ENCODE measurements at places on chromosomes 16 and 17.

DNA sequence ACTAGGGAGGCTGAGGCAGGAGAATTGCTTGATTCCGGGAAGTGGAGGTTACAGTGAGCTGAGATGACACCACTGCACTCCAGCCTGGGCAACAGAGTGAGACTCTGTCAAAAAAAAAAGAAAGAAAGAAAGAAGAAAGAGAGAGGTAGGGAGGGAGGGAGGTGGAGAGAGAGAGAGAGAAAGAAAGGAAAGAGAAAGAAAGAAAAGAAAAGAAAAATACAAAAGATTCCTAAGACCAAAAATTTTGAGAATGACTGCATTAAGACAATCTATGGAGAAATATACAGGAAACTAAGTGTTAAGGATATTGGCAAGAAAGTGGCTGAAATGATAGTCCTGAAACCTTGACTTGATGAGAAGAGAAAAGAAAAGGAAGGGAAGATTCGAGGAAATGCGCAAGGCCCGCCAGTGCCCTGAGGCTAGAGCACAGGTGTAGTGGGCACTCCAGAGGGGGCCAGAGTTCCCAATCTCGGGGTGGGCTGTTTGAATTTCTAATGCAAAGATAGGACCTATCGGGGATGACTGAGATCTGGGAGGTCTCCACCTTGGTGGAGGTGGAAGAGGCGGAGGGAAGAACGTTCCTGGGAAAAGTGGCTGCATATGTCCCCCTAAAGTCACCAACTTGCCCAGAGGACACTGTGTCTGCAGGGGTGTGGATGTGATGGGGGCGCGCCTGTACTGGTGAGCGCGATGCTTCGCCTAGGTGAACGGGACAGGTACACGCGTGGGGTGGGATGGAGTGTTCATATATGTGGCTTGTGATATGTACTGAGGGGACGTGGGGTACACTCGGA, 654 bp upstream of the SCNN1B start:
- DNase-seq = no peak

DNA sequence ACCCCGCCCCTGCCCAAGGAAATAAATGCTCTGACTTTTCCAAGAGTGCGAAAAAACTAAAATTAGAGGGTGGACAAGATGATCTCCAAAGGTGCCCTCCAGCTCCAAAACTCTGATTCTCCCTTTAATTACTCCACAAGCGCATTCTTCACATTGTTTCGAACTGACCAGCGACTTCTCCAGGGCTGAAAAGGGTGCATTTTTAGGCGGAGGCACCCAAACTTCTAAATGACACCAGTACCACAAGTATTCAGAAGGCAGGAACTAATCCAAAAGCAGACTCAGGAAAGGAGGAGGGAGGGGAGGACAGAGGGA, 750 bp downstream of the ZFHX3 start:
- no peak for DNase-seq

DNA sequence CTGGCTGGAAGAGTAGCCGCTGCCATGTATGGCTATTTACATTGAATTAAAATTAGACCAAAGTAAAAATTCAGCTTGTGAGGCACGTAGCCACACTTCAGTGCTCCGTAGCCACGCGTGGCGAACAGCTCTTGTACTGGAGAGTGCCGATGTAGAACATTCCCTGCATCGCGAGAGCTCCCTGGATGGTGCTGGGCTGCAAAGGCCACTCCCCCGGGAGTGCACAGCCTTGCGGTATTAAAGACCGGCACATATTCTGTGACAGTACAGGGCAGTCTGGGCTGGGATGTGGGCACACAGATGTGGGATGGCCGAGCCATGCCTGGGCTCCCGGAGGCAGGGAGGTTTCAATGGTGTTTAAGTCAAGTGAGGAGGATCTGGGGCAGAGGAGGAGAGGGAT, 102.2 kb downstream of the CMIP start:
- DNase-seq = no peak

DNA sequence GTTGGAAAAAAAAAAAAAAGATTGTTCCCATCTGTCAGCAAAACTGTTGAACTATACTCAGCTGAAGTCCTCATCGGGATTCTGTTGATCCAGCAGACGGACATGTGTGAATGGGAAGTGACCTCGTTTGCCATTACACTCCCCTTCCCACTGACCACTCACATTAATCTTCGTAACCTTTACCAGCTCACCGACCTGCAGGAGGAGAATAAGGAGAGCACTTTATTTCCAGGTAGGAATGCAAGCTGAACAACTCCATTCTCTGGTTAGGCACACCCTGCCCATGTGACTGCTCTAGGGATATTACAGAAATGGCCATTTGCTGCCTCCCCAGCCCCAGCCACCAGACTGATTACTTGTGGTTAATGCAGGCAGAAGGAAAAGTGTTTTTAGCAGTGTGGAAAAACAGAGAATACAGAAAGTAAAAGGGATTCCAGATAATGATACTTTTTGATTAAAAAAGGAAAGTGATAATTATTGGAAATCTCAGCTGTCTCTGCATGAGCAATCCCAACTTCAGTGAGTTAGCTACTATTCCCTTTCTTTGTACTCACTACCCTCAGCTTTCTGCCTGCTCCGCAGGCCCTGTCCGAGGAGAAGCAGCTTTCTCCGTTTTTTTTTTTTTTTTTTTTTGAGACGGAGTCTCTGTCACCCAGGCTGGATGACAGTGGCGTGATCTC, 23.6 kb upstream of the YWHAE start:
- DNase-seq = no peak

GRCh38 chr17:6578491-6578890, 22.1 kb upstream of the PITPNM3 start:
- DNase-seq = no peak

DNA sequence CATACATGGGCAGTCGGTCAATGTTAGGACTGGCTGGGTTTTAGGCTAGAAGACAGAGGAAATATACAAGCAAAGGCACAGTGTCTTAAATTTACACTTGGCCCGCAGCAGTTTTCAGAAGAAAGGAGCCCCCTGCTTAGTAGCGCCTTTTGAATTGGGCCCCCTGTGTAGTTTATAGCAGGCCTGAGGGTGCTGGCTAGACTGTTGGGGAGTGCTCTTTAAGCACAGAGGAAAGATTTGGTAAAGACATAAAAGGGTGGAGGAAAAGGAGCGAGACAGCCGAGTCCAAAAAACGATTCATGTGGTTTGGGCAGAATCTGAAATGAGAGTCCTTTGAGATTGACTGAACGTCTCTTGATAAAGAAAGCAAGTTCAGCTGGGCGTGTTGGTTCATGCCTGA, 10.6 kb downstream of the RMI2 start:
- DNase-seq = no peak

DNA sequence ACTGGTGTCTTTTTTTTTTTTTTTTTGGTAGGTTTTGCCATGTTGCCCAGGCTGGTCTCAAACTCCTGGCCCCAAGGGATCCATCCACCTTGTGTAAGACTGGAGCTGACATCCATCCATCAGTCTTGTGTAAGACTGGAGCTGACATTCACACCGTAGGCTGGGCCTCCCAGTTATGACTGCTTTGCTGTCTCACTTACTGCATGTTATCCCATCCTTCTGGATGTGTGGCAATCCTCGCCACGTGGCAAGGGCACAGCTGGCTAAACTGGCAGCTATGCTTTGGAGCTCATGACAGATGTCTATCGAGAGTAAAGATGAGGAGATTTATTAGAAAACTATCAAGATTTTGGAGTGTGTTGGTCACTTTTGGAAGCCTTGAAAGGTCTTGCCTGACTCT, 115.1 kb downstream of the ABCA8 start:
- DNase-seq = no peak

DNA sequence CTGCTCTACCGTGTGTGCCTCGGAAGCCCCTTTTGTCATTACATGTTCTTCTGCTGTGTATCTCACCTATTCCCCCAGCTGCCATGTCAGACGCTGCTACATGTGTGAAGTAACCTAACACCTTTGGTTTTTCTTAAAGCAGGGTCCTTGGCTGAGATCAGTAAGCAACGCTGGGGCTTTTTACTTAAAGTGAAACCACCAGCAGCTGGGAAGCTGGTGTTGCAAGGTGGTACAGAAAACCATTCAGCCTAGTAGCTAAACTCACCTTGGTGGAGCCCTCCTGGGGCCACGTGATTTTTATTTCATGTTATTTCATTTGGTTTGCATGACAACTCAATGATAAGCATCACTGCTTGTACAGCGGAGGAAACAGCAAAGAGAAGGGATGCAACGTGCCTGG, 62.6 kb downstream of the PLCG2 start:
- DNase-seq = no peak

DNA sequence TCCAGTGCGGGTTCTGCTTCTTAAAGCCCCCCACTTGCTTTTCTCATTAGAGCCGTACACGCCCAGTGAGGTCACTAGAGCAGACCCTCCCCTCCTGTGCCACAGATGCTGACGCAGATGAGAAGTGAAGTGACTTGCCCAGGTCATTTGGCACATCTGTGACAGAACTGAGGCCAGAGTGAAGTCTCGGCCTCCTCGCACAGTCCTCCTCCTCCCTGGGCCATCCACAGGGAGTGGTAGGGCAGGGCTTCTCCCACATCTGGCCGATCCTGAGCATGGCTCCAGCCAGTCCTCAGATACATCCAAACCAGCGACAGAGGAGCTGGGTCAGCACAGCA, 15.3 kb upstream of the TBX2 start:
- DNase-seq = no peak

- no peak for DNase-seq
These were observed 1.7 kb upstream of the METTL22 start for GRCh38 chr16:8619671-8620370.

DNA sequence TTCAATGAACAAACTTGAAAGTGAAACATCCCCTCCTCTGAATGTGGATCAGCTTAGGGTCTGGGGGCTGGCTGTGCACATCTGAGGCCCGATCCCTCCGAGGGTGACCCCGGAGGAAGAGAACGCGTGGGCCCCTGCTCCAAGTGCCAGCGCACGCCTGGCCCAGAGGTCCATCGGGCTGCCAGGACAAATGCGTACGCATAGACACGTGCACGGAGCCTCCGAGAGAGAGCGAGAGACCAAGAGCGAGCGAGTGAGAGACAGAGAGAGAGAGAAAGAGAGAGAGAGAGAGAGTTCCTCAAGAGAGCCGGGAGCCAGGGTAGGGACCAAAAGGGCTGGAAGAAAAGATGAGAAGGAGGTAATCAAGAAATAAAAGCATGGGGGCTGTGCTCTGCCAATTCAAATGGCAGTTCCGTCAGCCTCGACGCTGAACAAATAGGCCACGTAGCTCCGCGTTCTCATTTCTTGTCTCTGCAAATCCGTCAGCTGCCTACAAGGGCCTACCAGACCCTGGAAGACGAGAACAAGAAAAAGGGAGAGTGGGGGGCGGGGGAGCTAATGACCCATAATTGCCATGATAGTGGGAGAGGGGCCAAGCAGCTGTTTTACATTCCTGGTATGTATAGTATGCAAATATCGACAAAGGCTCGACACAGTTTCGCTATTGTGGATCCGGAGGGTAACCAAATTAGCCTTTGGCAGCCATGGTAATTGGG, 435.3 kb upstream of the ZFHX3 start:
- no peak for DNase-seq

DNA sequence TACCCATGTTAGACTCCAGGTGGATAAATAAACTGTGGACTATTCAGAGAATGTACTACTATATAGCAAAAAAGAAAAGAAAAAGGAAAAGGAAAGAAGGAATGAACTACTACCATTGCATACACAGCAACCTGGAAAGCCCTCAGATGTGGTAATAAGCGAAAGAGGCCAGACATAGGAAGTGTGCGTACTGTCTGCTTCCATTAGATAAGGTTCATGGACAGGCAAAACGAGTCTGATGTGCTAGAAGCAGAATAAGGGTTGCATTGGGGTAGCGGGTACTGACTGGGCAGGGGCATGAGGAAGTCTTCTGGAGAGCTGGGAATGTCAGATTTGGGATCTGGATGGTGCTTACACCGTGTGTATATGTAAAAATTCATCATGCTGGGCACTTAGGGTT, 21.8 kb downstream of the CLEC16A start:
- DNase-seq = no peak

DNA sequence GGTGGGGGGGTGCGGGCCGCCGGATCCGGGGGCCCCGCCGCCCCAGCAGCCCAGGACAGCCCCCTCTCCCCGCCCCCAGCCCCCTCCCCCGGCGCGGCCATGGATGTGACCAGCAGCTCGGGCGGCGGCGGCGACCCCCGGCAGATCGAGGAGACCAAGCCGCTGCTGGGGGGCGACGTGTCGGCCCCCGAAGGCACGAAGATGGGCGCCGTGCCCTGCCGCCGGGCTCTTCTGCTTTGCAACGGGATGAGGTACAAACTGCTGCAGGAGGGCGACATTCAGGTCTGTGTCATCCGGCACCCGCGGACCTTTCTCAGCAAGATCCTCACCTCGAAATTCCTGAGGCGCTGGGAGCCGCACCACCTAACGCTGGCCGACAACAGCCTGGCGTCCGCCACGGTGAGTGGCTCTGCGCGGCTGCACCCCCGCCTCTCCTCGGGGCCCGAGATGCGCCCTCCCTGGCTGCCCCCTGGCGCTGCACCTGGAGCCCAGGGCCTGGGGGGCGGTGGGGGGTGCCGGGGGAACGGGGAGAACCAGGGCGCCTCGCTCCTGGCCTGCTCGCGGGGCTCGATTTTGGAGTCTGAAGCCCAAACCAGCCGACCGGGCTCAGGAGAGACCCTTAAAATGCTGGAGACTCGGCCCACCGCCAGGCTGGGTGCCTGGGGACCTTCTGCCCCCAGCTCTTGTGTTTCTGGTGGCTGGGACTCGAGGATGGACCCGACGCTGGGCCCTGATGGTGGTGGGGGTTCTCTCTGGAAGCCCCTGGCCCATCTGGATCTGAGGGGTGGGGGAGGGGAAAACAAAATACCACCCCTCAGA, 744 bp downstream of the CMIP start:
- DNase-seq = no peak

GRCh38 chr17:4617590-4618351, 23.7 kb downstream of the ALOX15 start:
- DNase-seq = no peak

Data from hippocampal formation (tissue), 2 donors.